ENCODE measurements at places on chromosomes 13 and 19.
A peak's percentile ranks its signal among the peaks of the same experiment; 100 is the strongest.

- DNase-seq = no peak
These were observed at the start of gene AXL for GRCh38 chr19:41218615-41219507. AXL (plus strand) TSS chr19:41219223; CDS start chr19:41219393, 170 bp downstream.

- no peak for DNase-seq
These were observed 9.9 kb downstream of the CEACAM4 start for GRCh38 chr19:41616792-41617621.

DNA sequence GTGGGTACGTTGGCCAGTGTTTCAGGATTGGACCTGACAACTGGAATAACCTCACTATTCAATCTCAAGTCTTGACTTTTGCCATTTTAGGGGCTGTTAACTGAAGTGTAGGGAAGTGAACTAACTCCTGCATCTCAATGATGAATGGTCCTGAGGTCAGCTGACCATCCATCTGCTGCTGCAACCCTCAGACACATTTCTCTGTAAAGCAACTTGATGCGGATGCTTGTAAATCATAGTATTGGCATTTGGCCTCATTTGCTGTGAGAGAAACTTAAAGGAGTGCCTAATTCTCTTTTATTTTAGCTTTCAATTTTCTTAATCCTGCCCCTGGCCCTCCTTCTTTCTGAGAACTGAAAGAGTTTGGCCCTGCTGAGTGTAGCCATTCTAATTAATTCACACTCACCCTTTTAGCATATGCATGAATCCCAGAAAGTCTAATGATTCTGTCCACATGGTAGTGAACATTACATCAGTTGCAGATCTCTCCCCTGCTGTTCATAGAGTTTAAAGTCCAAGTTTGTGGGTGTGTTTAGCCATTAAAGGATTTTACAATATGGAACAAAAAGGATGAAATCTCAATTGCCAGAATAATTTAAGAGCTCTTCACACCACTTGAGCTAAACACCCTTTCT, 1531.4 kb upstream of the SLC10A2 start:
- peak; percentile 19 for DNase-seq

DNA sequence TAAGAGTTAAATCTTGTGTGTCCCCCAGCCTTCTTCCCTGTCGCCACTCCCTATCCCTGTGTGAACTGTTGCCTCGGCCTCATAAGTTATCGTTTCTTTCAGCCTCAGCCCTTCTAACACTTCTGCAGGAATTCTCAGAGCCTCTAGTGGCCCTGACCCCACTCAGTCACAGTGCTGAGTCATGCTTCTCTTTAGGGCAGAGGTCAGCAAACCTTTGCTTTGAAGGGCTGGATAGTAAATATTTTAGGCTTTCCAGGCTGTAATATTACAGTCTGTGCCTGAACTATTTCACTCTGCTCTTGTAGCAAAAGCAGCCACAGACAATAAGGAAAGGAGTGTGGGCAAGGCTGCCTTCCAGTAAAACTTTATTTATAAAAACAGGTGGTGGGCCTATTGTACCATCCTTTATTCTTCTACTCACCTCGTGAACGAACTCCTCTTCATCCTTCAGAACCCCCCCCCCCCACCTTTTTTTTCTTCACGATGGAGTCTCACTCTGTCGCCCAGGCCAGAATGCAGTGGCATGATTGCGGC, 22.1 kb downstream of the MYO9B start:
- DNase-seq = no peak

DNA sequence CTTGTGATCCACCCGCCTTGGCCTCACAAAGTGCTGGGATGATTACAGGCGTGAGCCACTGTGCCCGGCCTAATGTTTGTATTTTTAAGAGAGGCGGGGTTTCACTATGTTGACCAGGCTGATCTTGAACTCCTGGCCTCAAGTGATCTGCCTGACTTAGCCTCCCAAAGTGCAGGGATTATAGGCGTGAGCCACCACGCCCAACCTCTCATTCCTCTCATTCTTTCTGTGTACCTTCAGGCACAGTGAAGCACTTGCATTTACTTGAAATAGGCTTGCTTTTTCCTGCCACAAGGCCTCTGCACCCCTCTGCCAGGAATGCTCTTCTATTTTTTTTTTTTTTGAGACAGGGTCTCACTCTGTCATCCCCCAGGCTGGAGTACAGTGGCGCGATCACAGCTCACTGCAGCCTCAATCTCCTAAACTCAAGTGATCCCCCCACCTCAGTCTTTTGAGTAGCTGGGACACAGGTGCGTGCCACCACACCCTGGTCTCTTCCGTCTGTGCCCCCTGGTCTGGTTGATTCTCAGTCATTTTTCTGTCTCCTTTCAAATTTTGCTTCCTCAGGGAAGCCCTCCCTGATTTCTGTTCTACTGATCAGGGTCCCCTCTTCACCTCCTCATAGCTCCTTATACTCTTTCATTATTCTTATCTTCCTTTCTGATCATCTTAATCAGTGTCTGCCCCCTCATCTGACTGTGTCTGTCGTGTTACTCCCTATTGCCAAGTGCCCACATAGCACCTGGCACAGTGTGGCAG, 15.1 kb downstream of the ACTMAP start:
- DNase-seq = no peak

- DNase-seq = no peak
These were observed 4.6 kb downstream of the CPAMD8 start for GRCh38 chr19:17021793-17022590.

GRCh38 chr13:66301006-66301405, 929.1 kb downstream of the PCDH9 start:
- no peak for DNase-seq

DNA sequence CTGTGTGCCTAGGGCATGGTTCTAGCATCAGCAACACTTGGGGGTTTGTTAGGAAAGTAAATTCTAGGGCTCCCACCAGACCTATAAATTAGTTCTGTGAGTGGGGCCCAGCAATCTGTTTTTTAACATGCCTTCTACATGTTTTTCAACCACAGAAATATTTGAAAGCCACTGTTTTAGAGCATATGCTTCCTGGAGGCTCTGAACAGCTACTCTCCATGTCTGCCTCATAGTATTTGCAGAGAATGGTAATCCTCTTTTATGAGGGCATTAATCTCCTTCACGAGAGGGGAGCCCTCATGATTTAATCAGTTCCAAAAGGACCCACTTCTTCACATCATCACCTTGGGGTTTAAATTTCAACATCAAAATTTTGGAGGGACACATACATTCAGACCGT, 6.0 kb downstream of the SPATA13 start:
- no peak for DNase-seq
